ENCODE measurements at places on chromosomes 2 and 18. TPM values are rescaled to one million over a fixed set of nuclear protein-coding genes. Genes with fewer than 3 reads are reported as not detected.

The CRYGD gene
- total RNA-seq, result not detected

The FARSB gene
- total RNA-seq, result 10.1 TPM

The SPHKAP gene
- not detected for total RNA-seq

The MARCO gene
- not detected for total RNA-seq
